Vagina (tissue), 2 donors: ENCODE measurements at places on chromosomes 1 and 21. TPM values are rescaled to one million over a fixed set of nuclear protein-coding genes. Genes with fewer than 3 reads are reported as not detected.

- no peaks in the 10 kb centered on the region for H3K4me1 ChIP-seq
- H3K36me3 ChIP-seq = no peaks in the 10 kb centered on the region
- no peaks in the 10 kb centered on the region for H3K27me3 ChIP-seq
- no peak overlapping the region for H3K4me3 ChIP-seq
- H3K27ac ChIP-seq = no peak overlapping the region
These were observed 54.4 kb upstream of the RIPK4 start for GRCh38 chr21:41821081-41821755.

- H3K27ac ChIP-seq = peak overlapping the region; percentile 77
- H3K4me1 ChIP-seq = peaks cover 38% of the 10 kb centered on the region
These were observed 176.1 kb downstream of the SLC45A1 start for GRCh38 chr1:8493916-8494540.

DNA sequence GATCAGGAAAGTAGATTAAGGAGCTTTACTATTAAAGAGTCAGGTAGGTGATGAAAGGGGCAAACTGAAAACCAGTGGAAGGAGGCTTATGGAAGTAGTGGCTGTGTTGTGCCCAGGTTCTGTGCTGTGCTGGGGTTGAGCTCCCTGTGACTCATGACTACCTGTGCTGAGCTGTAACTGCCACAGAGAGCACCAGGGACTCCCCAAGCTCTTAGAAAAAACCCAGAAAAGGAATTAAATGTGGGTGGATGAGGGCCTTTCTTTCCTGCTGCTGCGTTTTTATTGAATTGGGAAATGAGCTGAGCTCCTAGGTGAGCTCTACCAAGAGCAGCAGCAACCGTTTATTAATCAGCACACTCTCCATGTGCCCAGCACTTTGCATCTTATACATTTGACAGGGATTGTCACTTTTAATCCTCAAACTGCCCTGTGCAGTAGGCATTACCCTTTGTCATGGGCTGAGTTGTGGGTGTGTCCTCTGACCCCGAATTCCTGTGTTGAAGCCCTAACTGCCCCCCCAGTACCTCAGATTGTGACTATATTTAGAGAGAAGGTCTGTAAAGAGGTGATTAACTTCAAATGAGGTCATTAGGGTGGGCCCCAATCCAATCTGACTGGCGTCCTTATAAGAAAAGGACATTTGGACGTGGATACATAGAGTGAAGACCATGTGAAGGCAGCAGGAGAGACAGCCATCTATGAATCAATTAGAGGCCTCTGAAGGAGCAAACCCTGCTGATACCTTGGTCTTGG, 65.4 kb downstream of the AK4 start:
- no peaks in the 10 kb centered on the region for H3K36me3 ChIP-seq
- H3K27me3 ChIP-seq = no peaks in the 10 kb centered on the region
- DNase-seq = no peak
- H3K27ac ChIP-seq = no peak overlapping the region
- H3K4me3 ChIP-seq = no peak overlapping the region

The ADAMTS5 gene
- 20.4 TPM for total RNA-seq

- no peaks in the 10 kb centered on the region for H3K27me3 ChIP-seq
- no peak overlapping the region for H3K4me3 ChIP-seq
- no peaks in the 10 kb centered on the region for H3K4me1 ChIP-seq
- H3K27ac ChIP-seq = no peak overlapping the region
- DNase-seq = no peak
- no peaks in the 10 kb centered on the region for H3K36me3 ChIP-seq
These were observed 528.5 kb downstream of the PLPP3 start for GRCh38 chr1:56050911-56051310.

DNA sequence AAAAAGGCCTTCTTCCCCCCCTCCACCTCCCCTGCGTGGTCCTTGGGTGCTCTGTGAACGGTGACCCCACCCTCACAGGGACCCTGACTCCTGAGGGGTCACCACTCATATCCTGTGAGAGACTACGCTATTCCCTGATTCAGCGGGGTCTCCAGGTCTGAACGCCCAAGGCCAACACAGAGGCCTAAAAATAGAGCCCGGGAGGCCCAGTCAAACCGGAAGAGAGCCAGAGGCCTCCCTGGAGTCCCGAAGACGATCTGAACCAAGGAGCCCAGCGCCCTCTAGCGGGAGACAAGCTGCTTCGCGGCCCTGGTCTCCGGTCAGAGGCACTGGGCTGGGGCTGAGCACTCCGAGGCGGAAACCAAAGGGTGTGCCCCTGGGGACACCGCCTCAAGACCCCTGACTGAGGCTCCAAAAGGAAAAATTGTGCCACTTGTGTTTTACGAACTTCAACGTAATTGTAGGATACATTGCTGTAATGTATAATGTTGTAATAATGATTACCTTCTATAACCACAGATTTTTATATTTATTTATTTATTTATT, 42.4 kb upstream of the PSEN2 start:
- peak overlapping the region; percentile 1 for H3K4me3 ChIP-seq
- H3K4me1 ChIP-seq = peaks cover 17% of the 10 kb centered on the region
- peak; percentile 92 for DNase-seq
- H3K27ac ChIP-seq = peak overlapping the region; percentile 95

GRCh38 chr1:174789399-174789798, 210.3 kb upstream of the CACYBP start:
- no peak overlapping the region for H3K4me3 ChIP-seq
- H3K36me3 ChIP-seq = no peaks in the 10 kb centered on the region
- DNase-seq = no peak
- H3K27me3 ChIP-seq = no peaks in the 10 kb centered on the region
- H3K27ac ChIP-seq = no peak overlapping the region
- no peaks in the 10 kb centered on the region for H3K4me1 ChIP-seq

DNA sequence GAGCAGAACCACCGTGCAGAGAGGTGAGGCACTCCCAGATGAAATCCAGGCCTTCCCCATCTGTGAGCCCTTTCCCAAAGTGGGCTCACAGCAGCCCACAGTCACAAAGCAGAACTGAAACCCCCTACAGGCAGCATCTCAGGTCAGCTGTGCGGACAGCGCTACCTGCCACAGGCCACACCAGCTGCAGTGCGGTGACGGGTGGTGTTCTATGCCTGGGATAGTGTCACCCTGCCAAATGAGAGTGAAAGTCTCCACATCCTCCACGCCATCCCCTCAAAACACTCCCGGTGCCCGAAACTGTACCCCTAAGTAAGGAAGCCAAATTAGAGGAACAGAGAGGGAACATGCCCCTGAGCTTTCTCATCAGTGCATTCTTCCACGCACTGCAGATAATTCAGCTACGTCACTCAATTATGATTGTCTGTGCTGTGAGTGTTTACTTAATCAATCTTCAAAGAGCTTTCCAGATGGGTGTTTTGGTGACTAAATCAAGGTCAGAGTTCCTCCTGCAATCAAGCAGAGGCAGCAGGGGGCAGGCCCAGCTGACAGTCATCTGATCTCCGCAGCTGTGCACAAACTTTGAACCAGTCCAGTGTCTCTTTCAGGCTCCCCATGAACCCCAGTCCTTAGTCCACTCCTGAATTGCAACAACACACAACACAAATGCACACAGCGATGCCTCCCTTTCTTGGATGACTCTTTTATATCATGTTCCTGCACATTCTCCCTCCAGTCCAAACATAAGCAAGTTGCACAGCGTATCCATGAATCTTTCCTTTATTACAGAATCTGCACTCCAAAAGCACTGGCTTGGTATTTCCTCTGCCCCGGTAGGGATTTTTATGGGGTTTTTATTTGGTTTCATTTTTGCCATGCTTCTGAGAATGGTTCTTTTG, 150.0 kb downstream of the TOMM20 start:
- H3K4me1 ChIP-seq = peaks cover 77% of the 10 kb centered on the region
- H3K27ac ChIP-seq = peak overlapping the region; percentile 85
- H3K27me3 ChIP-seq = no peaks in the 10 kb centered on the region
- no peak for DNase-seq
- no peaks in the 10 kb centered on the region for H3K36me3 ChIP-seq

The CGN gene
- total RNA-seq = 13.0 TPM

GRCh38 chr1:28508435-28508754, 2.6 kb downstream of the RCC1 start:
- H3K4me1 ChIP-seq = peaks cover 59% of the 10 kb centered on the region
- no peak for DNase-seq
- H3K27me3 ChIP-seq = no peaks in the 10 kb centered on the region
- H3K36me3 ChIP-seq = no peaks in the 10 kb centered on the region
- H3K4me3 ChIP-seq = peak overlapping the region; percentile 82

- no peak for DNase-seq
- peak overlapping the region; percentile 67 for H3K27ac ChIP-seq
- H3K4me3 ChIP-seq = no peak overlapping the region
- no peaks in the 10 kb centered on the region for H3K4me1 ChIP-seq
These were observed 1.5 kb upstream of the FCMR start for GRCh38 chr1:206923009-206923960.

DNA sequence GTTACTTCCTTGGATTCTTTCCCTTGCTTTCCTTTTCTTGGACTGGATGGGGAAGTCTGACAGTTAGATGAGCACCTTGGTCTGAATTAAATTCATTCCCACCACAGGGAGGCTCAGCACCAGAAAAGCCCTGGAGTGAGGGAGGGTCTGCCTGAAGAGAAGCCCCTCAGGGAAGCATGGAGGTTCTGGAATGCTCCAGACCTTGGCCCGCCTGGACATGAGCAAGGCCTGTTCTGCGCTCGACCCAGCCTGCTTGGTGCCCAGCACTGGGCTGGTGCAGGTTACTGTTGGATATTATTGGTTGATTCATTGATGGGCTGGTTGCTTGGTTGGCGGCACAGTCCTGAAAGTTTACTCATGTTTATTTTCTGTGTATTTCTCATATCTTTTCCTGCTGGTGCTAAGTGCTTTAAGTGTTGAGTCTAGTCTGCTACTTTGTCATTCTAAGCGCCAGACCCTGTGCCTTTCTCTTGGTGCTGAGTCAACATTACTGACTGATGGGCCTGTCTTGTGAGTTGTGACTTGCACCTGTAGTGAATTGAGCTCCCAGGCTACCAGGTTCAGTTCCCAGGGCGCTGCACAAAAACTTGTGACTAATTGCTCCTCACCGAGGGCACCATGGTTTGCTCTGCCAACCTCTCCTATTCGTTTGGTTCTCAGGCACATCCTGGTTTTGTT, 538.5 kb downstream of the KIF26B start:
- H3K27ac ChIP-seq = no peak overlapping the region
- H3K4me1 ChIP-seq = no peaks in the 10 kb centered on the region
- H3K27me3 ChIP-seq = no peaks in the 10 kb centered on the region
- no peak for DNase-seq
- H3K36me3 ChIP-seq = no peaks in the 10 kb centered on the region

DNA sequence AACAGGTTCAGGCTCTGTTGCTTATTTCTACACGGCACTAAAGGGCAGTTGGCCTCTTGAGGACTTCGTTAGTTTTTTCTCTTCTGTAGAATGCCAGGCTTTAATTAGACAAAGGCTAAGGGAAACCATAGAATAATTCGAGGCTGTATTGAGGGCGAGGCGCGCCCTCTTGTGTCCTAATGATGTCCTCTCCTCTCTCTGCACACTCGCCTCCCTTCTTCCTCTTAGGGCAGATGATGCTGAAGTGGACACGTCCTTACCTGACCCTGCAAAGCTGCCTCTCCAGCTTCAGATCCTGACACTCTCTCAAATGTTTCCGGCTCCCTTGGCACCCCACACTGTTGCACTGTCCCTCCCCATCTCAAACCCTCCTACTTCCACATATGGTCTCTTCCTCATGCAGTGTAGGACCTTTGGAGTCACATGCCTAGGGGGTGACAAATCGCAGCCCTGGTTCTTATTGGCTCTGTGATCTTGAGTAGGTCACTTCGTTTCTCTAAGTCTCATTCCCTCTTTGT, 1.9 kb upstream of the ZSCAN20 start:
- H3K4me1 ChIP-seq = peaks cover 24% of the 10 kb centered on the region
- no peak for DNase-seq
- no peaks in the 10 kb centered on the region for H3K27me3 ChIP-seq
- H3K27ac ChIP-seq = no peak overlapping the region

The SH3D21 gene
- total RNA-seq = 17.2 TPM

GRCh38 chr1:185957441-185958363, 223.5 kb downstream of the HMCN1 start:
- peaks cover 7% of the 10 kb centered on the region for H3K4me1 ChIP-seq
- no peak overlapping the region for H3K4me3 ChIP-seq
- no peak for DNase-seq
- H3K27me3 ChIP-seq = no peaks in the 10 kb centered on the region
- H3K36me3 ChIP-seq = no peaks in the 10 kb centered on the region
- no peak overlapping the region for H3K27ac ChIP-seq

- H3K27ac ChIP-seq = peak within 1 kb of the TSS; percentile 89
- H3K27me3 ChIP-seq = no peaks in the 10 kb centered on the region
- H3K36me3 ChIP-seq = no peaks in the 10 kb centered on the region
- peak within 1 kb of the TSS; percentile 56 for H3K4me3 ChIP-seq
These were observed at the start of gene PODN for GRCh38 chr1:53061859-53062707. Gene PODN, plus strand, starts transcription at chr1:53062213. Its CDS starts 7,643 bp downstream, at chr1:53069856.

DNA sequence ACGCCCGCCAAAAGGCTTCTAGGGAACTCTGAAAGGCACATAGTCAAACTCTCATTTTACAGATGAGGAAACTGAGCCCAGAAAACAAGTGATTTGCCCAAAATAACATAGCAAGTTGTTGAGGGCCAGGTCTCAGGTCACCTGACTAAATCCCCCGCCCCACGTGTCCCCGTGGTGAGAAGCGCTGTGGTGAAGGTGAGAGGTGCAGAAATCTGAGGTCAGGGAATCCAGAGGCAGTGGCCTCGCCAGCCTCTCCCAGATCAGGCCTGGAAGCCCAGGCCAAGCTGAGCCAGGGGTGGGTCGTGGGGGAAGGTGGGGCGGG, 5.1 kb downstream of the HDGF start:
- H3K4me1 ChIP-seq = peaks cover 61% of the 10 kb centered on the region
- no peaks in the 10 kb centered on the region for H3K27me3 ChIP-seq
- peak overlapping the region; percentile 96 for H3K4me3 ChIP-seq
- peak overlapping the region; percentile 99 for H3K27ac ChIP-seq
- H3K36me3 ChIP-seq = peaks cover 33% of the 10 kb centered on the region

The USP33 gene
- total RNA-seq = 65.3 TPM

- no peak overlapping the region for H3K4me3 ChIP-seq
- H3K4me1 ChIP-seq = no peaks in the 10 kb centered on the region
- no peak for DNase-seq
These were observed 10.3 kb downstream of the ZNF687 start for GRCh38 chr1:151292207-151293030.

DNA sequence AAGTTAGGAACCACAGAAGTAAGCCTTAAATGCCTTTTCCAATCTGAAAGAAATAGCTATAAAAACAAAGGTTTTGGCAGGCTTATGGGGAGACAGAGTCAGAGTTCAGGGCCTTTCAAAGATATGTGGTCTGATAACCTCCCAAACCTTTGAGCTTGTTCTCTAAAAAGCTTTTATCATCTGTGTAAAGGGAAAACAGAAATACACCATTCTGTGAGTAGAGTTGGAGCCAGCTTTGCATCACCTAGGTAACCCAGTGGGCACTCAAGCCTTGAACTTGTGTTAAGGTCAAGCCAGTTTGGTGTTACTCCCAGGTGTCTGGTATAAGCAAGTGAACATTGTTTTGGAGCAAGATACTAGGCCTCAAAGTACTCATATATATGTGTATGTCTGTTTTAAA, 50.1 kb downstream of the LAMC1 start:
- no peaks in the 10 kb centered on the region for H3K27me3 ChIP-seq
- no peak overlapping the region for H3K4me3 ChIP-seq
- H3K36me3 ChIP-seq = no peaks in the 10 kb centered on the region
- peaks cover 79% of the 10 kb centered on the region for H3K4me1 ChIP-seq

The SHISA4 gene
- 16.2 TPM for total RNA-seq

- H3K4me1 ChIP-seq = no peaks in the 10 kb centered on the region
- H3K4me3 ChIP-seq = no peak overlapping the region
- H3K36me3 ChIP-seq = no peaks in the 10 kb centered on the region
- no peaks in the 10 kb centered on the region for H3K27me3 ChIP-seq
- no peak overlapping the region for H3K27ac ChIP-seq
- DNase-seq = no peak
These were observed 36.3 kb upstream of the PCBP3 start for GRCh38 chr21:45607021-45607908.
